Stimulated activated CD8-positive, alpha-beta memory T cell treated with anti-CD3 and anti-CD28 coated beads, Interleukin-4, amount 100 ng/mL, for 1 hour (primary cell): ENCODE measurements at places on chromosomes 7 and 10.

DNA sequence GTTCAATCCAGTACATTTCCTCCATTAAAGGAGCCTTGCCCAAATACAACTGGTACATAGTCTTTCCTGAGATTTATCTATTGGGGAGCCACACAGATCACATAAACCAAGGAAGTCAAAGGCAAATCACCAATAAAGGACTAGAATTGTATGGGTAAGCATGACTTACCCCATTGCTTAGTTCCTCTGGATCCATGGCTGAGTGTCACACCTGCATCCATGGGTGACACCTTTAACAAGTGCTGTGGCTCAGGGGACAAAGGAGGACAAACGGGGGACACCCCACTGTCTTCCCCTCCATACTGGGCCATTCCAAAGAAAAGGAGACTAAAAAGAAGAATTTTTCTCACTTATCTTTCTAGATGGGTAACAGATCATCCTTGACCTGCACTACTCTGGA is 30.4 kb downstream of the ZNF92 start:
- no peak for DNase-seq

DNA sequence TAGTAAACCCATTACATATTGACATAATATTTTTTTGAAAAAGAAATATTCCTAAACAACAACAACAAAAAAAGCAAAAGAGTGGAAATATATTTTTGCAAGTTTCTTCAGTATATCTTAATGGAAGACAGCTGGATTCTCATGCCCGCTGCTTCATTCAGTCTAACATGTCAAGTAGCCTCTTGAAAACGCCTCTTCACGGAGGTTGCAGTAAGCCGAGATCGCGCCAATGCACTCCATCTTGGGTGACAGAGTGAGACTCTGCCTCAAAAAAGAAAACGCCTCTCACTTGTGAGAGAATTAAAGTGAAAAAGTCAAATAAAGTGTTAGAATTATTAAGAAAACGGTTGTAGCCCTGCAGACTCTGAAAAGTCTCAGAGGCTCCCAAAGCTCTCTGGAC is 1.3 kb downstream of the CUTC start:
- no peak for DNase-seq

GRCh38 chr7:44172352-44172751 is 16.9 kb downstream of the GCK start:
- no peak for DNase-seq

- no peak for DNase-seq
These were observed 80.1 kb downstream of the ZFAND4 start for GRCh38 chr10:45592432-45592831.

GRCh38 chr7:39695852-39696586 is 72.6 kb downstream of the RALA start:
- DNase-seq, result no peak

DNA sequence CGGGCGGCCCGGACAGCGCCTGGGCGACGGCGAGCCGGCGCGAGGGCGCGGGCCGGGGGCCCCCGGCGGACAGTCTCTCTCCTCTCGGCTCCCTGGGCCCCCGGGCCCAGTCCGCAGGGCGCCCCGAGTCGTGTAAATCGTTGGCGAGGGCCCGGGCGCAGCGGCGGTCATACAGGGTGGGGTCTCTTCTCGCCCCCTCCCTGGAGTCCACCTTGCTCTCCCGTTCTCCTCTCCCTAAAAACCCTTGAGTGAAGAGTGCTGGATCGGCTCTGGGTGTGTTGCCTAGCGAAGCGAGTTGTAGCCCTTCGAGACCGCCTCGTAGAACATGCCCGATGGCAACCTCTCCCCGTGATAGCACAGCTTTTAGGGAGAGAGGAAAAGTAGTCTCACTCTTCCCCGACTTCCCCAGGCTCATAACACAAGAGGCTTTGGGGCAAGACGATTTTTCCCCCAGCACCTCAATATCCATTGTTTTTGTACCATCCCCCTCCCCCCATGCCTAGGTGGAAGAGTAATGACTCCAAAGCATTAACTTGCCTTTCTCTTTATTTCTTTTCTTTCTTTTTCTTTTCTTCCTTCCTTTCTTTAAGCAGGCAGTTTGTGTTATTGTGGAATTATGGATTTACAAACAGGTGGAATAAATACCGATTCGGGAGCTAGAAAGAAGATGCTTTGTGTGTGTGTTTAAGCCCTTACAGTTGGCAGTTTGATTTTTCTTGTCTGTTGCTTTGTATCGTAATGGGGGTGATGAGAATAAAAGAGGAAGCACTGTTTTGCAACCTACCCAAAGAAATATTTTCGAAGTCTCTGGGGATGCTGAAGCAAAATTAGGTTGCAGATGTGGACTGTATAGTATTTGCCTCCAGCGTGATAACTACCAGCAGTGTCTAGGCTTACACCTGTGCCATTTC is 822 bp downstream of the SHOC2 start:
- no peak for DNase-seq

DNA sequence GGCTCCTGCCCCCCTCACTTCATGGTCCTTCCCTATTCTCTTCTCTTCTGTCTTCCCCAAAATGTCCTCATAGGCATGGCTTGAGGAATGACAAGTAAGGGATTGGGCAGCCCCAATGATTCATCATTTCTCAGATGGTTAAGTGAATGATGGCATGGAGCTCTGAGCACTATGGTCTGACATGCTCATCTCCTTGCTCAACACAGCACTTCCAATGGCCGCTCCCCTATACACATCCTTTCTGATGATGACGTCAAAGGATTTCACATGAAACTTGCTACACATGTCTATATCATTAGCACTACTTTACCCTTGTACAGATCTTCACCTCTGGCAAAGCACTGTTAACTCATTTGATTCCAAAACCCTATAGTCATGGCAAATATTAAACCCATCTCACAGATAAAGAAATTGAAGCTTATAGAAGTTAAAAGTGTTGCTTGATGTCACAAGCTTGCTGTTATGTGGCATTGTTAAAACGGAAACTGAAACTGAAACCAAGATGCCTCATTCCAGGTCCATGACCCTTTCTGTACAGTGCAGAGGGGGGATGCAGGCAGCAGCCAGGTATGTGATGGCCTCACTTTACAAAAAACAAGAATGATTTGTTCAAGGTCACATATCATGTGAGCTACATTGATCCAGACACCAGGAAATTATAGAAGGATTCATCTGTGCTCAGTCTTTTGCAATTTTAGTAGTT is 90.0 kb upstream of the PLXNA4 start:
- no peak for DNase-seq

GRCh38 chr7:106450716-106451115 is 165.9 kb upstream of the NAMPT start:
- DNase-seq, result no peak

DNA sequence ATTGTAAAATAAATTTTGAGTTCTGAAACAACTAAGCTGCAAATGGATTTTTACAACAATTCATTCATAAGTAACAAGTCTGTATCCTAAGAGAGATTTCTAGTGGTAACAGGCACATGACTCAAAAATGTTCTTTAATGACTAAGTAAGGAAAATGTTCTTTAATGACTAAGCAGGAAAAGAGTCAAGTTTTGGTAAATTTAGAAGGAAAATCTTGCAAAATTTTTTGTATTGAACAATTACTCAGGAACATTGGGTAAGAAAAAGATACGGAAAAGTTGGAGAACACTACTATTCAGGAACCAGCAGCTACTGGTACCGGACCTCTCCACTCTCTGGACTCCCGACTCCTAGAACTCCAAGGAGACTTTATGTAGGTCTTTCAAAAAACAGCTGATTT is 33.5 kb downstream of the HYCC1 start:
- no peak for DNase-seq

- DNase-seq, result no peak
These were observed 87.7 kb downstream of the PTPRZ1 start for GRCh38 chr7:121960678-121961077.

- DNase-seq, result no peak
These were observed 184.3 kb downstream of the ADRA2A start for GRCh38 chr10:111261081-111261615.

GRCh38 chr7:70316745-70317144 is 718.5 kb downstream of the AUTS2 start:
- no peak for DNase-seq

- DNase-seq, result no peak
These were observed 21.4 kb downstream of the BCCIP start for GRCh38 chr10:125844751-125845221.

DNA sequence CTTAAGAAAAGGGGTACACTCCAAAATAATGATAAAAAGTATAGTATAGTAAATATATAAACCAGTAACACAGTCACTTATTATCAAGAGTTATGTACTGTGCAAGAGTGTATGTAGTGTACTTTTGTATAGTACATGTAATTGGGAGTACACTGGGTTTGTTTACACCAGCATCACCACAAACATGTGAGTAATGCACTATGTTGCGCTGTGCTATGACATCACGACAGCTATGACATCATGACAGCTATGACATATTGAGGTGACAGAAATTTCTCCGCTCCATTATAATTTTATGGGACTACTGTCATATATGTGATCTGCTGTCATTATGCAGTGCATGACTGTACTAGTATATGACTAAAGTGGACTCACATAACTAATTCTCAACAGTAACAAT is 84.6 kb downstream of the KMT2C start:
- DNase-seq, result no peak

DNA sequence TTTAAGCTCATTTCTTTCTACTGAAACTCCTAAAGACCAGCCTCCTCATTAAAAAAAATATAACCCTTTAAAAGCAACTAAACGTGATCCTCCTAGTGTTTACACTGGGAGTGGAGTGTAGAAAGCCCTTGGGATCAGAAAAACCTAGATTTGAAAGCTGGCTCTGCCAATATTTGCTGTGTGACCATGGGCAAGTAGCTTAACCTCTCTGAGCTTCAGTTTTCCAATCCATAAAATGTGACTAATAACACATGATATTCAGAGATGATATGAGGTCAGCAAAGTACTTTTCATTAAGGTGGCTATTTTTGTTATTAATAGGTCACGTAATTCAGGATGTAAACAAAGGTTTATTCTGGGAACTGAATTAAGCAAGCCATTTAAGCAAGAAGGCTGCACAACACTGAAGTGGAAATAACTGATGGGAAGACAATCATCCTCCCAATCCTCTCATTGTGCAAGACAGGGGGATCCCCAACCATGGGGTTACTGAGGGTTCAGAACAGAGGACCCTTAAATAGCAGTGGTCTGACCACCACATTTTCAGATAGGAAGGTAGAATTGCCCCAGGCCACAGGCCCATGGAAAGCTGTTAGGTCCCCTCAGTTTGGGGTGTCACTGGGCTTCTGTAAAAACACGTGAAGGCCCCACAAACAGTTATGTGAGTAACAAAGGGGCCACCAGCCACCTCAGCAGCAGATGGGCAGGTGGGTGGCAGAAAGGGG is 49.1 kb upstream of the EEPD1 start:
- no peak for DNase-seq

DNA sequence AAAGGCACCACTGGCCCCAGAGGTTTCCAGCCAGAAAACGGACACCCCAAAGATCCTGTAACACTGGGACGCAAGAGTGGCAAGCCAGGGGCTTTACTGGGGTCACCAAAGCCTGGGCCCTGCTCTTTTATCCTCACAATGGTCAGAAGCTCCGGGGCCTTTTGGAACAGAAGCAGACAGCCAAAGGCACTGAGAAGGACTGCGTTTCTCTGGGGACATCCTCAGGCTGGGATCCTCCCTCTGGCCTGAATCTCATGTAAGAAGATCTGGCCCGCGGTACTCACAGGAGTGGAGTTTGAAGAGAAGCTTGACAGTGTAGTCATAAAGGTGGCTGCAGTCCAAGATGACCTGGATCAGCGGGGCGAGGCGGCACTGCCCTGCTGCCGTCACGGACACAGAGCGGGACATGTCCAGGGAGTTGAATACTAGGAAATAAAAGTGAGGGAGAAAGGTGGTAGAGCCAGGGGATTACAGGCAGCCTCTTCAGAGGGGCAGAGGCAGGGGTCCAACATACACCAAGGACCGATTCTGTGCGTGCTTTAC is 81.4 kb downstream of the SPDYE5 start:
- DNase-seq, result no peak

DNA sequence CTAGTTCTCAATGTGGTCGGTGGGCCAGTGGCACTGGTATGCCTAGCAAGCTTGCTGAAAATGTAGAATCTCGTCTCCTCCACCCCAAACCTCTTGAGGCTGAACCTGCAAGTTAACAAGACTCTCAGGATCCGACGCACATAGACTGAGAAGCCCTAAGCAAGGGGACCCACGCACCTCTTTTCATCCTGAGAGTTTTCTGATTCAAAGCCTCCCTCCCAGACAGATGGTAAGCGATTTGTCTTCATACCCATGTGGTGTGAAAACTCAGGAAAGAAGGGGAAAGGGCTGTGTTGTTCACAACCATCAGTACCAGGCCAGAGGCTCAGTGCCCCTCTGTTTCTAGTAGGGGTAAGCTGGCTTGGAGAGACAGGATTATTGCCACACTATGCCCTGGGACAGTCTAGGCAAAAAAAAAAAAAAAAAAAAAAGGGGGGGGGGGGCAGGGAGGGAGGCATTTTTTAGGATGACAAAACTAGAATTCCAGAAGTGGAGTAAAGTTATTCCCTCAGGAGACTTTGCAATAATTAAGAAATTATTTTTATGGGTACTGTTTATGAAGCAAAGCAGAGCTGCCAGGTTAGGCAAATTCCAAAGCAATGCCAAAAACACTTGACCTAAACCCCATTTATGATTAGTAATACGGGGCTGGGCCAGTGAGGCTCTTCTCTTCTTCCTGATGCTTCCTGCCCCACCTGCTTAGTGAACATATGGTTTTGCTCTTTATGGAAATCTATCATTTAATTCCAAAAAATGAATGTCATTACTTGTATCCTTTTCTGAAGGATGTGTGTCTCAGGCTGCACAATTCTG is 117.6 kb upstream of the PDLIM1 start:
- DNase-seq, result no peak

- DNase-seq, result no peak
These were observed 966.0 kb downstream of the LRMDA start for GRCh38 chr10:76397181-76398042.

GRCh38 chr10:105017691-105018090 is 376.6 kb downstream of the SORCS3 start:
- no peak for DNase-seq

- DNase-seq, result no peak
These were observed 31.6 kb upstream of the ANK3 start for GRCh38 chr10:60420991-60421894.

GRCh38 chr7:27094304-27095049 is 1.3 kb downstream of the HOXA1 start:
- no peak for DNase-seq

- no peak for DNase-seq
These were observed 151.6 kb downstream of the CACNA2D1 start for GRCh38 chr7:82291931-82292330.

- no peak for DNase-seq
These were observed 2.3 kb upstream of the CREB5 start for GRCh38 chr7:28409716-28410627.

- no peak for DNase-seq
These were observed 53.9 kb downstream of the MYL10 start for GRCh38 chr7:101575168-101575567.
